ENCODE measurements at places on chromosomes 13 and 19.

DNA sequence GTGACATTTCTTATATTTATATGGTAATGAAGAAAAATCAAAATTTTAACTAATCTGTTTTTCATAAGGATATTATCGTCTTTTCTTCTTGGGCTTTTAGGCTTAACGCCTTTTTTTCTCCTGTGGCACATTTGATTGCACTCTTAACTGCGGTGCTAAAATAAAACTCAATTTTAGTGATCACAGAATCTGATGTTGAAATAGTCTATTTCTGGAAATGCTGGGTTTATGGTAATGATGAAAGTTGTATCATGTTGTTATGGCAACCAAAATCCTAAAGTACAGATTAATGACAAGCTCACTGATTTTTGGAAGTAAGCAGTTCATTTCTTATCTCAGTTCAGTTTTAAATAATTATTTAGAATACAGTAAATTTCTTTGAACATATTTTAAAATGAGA is 85.3 kb downstream of the COG6 start:
- no peak for DNase-seq

- no peak for DNase-seq
Measured at GRCh38 chr19:15897738-15898276, at the start of gene CYP4F2. Gene CYP4F2 (minus strand): TSS chr19:15898074. CDS start chr19:15897611, 463 bp downstream.

DNA sequence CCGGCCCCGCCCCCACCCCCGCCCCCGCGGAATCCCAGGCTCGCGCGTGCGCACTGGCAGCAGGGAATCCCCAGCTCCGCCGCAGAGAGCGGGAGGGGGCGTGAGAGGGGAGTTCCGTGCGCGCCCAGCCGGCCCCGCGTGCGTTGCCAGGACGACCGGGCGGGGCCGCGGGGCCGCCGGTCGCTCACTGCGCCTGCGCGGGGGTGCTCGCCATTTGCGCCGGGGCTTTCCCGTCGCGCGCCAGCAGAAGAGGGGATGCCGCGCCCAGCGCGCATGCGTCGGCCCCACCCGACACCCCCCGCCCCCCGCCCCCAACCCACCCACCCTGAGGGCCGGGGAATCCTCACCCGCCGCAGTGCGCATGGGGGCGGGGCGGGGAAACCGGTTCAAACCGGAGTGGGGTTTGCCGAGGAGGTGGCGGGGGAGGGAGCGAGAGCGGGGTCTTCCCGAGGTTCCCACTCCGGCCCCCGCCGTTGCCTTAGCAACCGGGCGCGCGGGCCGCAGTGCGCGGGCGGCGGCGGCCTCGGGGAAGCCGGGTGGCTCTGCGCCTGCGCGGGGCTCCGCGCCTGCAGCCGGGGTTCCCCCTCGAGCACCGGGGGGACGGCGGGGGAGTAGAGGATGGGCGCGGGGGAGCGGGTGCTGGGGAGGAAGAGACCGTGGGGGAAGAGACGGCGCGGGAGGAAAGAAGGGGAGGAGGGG is 15.1 kb downstream of the CCDC124 start:
- peak; percentile 95 for DNase-seq

GRCh38 chr13:20295956-20296355 is 63.8 kb upstream of the GJB6 start:
- no peak for DNase-seq

- DNase-seq, result no peak
Measured at GRCh38 chr19:10935371-10936059, 6.9 kb downstream of the TIMM29 start.

DNA sequence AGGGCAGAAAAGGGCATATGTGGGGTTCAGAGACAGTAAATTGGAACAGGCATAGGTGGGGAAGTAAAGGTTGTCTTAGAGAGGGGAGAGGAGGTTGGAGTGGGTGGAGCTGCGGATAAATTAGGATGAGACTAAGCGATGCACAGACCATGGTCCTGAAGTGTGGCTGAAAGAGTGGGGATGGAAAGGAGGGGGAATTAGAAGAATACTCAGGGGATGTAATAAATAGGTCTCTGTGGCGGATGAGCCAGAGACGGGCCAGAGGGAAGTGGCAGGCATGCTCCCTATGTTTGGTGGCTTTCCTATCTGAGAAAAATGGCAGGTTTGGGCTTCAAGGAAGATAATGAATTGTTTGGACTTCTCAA is 123.4 kb downstream of the OLFM4 start:
- DNase-seq, result no peak

DNA sequence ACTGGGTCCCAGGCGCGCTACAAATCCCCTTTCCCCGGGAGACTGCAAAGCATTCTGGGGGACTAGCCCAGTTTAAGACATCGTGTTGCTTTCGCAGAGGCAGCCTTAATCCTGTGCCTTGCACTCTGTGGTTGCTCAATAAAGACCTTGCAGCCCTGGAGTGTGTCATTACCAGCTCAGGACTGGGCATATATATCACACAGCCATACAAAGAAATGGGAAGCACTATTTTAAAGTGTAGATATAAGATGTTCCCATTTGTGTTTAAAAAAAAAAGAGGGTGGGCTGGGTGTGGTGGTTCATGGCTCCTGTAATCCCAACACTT is 11.1 kb downstream of the NAPA start:
- DNase-seq, result no peak

DNA sequence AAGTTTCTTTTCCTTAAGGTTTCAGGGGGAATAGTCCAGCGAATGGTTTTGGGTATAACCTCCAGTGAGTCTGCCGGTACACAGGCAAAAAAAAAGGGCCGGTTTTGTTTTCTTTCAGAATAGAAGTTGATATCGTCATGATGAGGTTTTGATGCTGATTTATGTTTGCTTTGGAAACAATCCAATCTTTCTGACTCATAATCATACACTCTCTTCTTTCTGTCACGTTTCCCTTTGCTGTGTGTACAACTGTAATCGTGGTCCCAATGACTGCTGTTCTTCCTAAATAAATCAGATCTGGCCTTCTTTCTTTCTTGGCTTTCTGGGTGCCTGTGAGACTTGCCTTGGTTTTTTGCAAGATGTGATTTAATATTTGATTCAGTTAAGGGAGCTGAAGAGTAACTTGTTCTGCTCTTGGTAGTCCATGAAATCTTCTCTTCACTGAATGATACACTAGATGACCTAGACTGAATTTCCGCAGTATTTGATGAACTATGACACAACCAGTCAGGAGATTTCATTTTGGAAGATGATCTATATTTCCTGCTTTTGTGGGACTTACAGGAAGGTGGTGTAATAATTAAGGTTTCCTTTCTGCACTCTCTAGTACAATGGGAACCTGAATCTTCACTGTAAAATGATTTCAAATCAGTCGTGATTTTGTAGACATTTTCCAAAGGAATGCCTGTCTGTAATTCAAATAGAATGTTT is 34.9 kb upstream of the METTL21C start:
- DNase-seq, result peak; percentile 86

DNA sequence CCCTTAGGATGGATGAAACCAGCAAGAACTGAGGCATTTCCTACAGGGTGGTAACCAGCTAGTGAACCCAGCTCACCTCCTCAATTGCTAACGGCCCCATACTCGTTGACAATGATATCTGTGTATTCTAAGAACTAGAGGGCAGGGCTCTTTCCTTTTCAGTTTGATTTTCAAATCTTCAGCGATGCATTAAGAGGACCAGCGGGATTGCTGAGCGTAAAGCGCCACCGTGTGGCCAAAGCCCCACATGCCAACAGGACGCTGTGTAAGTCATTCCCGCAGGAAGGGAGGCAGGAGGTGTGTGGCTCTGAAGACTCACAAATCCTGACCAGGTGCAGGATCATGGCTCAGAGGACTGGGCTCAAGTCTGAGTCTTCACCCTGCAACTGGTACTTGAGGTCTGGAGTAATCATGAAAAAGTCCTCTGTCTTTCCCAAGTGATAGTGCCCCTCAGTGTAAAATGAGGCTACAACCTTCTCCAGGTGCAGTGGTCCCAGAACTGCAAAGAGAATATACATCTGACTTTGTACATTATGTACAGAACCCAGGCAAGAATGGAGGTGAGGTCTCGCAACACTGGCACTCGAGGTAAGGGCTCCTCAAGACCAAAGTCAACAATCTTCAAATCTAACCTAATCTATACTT is 40.9 kb downstream of the C13orf42 start:
- DNase-seq, result peak; percentile 72

GRCh38 chr13:111152844-111153243 is 37.7 kb downstream of the ARHGEF7 start:
- DNase-seq, result no peak

DNA sequence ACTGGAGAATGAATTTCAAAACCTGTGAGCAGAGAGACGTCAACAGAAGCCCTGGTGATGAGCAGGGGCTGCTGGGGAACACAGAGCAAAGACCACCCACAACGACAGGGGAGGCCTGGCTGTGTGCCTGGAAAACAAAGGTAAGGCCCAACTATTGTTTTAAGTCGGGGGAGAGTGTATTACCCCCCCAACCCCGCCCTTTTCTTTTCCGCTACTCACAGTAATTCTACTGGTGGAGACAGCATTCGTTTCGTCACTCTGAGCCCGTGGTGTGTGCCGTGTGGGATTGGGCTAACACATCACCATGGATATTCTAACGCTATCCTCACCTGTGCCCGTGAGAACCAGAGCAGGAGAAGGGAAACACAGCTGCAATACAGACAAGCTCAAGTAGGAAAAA is 18.6 kb upstream of the ADPRHL1 start:
- no peak for DNase-seq

DNA sequence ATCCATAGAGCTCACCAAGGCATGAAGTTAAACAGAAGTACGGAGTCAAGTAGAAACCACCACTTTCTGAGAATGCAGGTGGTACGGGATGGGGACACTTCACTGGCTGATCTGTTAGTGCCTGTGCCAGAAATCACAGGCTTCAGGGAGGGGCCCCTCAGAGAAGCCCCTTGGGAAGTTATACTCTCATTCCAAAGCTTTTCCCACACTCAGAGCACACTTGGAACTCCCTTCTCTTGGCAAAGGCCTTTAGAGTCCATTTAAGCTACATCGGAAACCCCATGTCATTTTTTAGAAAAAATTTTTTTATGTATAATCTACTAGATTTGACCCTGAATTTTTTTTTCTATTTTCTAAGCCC is 80.7 kb upstream of the WASF3 start:
- DNase-seq, result no peak

DNA sequence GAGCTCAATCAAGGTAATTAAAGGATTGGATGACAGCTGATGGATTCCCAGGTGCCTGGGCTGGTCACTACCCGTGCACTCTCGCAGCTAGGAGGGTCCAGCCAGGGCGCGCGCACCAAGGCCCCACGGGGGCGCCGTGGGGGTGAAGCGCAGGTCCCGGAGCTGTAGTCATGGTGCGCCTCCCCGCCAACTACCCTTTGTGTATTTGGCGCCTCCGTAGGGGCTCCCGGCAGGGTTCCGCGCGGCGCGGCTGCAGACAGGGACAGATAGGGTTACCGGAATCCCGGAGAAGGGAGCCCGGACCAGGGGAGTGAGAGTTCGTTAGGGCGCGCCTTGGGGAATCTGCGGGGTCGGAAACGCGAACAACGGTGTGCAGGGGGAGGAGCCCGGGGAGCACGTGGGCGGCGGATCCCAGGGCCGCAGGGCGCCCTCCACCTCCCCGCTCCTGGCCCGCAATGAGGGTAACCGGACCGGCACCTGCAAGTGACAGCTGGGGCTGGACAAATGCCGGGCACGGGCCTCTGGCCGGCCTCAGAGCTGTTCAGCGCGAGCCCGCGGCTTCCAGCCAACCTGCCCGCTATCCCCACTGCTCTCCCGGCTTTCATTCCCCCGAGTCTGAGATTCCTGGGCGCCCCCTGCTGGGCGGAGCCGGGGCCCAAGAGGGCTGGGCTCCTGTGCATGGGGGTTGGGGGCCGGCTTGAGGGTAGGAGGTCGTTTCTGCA is 3.4 kb upstream of the PRAM1 start:
- peak; percentile 69 for DNase-seq

DNA sequence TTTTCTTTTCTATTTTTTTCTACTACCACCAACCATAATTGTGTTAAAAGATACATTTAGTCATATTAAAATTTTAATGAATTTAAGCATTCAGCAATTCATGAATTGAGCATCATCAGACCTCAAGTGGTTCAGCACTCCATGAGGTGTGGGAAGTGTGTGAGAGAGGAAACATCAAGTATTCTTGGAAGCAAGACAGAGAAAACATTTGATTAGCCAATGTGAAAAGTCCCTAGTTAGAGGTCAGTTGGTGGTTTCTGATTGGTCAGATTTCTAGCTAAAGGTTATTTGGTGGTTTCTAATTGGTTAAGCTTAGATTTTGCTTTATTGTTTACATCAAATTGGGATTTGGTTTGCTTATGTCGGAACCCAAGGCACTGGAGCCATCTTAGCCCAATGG is 134.7 kb downstream of the KLF5 start:
- no peak for DNase-seq

GRCh38 chr13:94753327-94753726 is 41.0 kb upstream of the SOX21 start:
- no peak for DNase-seq

DNA sequence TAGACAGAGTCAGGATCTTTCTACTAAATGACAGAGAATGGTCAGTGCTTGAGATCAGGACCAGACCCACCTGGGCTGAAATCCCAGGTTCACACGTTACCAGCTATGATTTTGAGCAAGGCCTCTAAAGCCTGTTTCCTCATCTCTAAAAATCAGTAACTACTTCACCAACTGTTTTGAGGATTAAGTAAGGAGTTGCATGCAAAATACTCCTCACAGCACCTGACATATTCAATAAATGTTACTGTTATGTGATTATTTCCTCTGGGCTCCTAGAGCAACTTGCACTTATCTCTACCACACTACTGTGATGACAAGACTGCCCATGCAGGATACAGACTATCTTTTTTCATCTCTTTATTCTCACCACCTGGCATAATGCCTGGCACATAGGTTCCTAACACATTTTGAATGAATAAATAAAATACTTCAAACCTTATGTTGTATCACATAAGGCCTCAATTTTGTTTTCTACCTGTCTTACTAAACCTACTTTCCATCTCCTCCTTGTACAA is 1.8 kb downstream of the KATNAL1 start:
- DNase-seq, result no peak

DNA sequence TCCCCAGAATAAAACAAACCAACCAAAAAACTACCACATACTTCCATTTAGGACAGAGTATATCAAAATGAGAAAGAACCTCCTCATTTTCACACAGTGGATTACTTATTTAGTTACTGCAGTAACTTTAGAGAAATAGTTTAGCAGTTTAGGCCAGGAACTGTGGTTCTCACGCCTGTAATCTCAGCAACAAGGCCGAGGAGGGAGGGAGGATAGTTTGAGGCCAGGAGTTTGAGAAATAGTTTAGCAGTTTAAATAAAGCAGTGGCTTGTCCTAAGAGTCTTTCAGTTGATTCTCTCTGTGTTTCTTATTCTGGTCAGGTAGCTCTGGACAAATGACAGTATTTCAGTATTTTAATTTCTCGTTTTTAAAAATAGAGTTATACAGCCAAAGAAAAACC is 9.4 kb downstream of the HMGB1 start:
- no peak for DNase-seq
